NCI-H2081 (cell line): ENCODE measurements at places on chromosomes 2 and 18.

- no peak for DNase-seq
These were observed 33.9 kb downstream of the WIPF1 start for GRCh38 chr2:174563530-174564282.

DNA sequence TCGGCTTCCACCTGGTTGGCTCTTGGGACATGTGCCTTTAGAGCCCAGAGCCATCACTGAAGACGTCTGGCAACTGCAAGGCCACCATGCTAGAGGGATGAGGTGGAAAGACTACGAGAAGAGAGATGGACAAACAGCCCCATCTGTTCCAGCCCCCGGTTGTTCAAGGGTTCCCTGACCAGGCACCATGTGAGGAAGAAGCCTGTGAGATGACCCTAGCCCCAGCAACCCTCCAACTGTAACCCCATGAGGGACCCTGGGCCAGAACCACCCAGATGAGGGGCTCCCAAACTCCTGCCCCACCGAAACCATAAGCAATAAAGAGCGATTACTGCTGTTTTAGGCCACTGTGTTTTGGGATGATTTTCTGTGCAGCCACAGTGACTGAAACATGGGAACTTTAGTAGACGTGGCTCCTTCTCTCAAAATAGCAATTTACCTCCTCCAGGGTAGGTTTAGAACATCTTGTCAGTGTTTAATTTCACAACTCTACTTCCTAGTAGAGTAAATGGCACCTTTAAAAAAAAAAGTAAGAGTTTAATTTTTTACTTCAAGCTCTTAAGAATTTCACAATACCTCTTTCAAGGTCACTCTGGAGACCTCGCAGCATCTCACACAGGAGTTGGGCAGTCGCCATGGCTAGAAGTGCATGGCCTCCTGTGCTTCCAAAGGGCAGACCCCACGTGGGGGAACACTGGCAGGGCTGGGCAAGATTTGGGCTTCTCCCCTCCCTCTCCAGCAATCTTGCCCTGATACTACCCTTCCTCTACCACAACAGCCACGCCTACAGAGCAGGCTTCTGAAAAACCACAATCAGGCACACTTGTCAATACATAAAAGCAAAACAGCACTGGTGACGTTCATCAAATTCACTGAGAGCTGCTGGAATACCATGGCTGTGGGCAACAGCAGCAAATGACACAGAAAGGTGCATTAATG, 48.8 kb downstream of the TMEM163 start:
- no peak for DNase-seq

DNA sequence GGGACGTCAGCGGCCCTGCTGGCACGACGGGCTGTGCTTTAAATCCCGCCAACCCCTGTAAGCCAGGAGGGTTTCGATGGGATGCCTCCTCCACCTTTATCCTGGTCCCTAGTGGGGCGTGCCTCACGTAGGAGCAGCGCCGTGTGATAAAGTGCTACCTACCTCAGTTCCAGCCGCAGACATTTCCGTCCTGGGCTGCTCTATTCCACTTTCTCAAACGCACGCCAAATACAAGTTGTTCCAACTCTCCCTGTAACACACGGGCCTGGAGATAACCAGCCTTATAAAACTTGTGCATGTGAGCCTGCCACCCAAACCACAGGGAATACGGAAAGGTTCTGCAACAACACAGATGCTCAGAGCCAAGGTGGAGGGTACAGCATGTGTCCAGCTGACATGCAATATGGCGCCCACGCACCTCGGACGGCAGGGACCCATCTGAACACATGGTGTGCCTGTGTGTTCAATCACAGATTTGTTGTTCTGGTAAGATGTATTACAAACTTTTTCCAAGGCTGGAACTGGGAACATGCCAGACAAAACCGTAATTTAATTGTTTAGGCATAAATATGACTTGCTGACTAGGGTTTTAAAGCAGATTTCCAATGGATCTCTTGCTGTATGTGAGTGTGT, 47.7 kb downstream of the ZNF516 start:
- no peak for DNase-seq

- DNase-seq: no peak
These were observed 321.0 kb upstream of the THSD7B start for GRCh38 chr2:136444323-136444722.

DNA sequence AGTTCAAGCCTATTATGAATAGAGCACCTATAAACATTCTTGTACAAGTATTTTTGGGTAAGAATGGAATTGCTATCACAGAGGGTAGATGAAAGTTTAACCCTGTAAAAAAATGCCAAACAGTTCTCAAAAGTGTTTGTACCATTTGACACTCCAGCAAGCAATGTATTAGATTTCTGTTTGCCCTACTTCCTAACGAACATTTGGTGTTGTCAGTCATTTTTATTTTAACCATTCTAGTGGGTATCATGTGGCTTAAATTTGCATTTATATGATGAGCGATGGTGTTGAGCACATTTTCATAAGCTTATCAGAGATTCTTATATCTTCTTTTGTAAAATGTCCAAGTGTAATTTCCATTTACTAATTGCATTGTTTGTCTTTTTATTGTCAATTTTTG, 608.2 kb upstream of the ACVR2A start:
- no peak for DNase-seq

- no peak for DNase-seq
These were observed 116.7 kb downstream of the TNS1 start for GRCh38 chr2:217886091-217886490.

DNA sequence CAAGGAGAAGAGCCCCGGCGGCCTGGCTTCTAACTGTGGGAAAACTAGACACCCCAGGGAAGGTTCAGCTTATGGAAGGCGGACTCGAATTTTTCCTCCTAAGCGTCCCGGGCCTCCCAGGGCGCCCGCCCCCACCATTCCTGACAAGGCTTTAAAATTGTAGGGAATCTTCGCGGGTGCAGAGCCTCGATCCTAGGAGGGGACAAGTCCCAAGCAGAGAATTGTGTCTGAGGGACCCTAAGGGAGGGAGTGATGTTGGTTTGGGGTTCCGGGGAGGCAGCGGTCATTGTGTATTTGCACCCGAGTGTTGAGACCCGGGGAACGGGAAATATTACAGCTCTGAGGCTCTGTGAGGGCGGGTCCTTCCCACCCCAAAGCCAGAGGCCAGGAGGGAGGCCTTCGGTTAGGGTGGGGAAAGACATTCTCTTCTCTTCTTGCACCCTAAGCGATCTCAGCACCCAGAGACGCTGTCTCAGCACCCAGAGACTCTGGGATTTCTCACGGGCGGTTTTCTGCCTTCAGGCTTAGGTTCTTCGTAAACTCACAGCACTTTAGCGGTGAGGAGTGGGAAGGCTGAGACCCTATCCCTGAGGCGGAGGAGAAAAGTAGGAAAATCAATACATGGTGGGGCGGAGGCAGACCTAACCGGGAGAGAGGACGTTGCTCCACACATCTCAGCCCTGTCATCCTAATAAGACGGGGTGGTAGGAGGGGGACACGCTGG, 7.6 kb downstream of the OSR1 start:
- no peak for DNase-seq

DNA sequence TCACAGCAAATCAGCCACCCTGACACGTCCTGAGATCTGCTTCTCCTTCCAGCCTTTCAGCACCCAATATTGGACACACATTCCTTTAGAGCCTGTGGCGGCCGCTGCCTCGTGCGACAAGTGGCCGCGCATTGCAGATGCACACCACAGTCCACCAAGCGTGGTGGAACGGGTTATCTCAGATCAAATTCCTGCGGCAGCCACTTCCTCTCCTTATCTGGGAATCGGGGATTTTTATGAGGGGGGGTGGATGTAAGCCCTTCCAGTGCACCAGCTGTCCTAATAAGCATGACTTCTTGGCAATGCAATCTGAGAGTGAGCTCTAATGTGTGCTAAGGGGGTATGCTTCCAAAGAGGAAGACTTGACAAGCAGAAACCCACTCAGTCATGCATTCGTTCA, 18.3 kb upstream of the BMP10 start:
- no peak for DNase-seq
